Activated CD8-positive, alpha-beta T cell treated with anti-CD3 and anti-CD28 coated beads for 36 hours (primary cell): ENCODE measurements at places on chromosomes 1 and 21. TPM values are rescaled to one million over a fixed set of nuclear protein-coding genes. Genes with fewer than 3 reads are reported as not detected.

Gene RRP1
- total RNA-seq = 61.1 TPM

Gene OR2L2
- total RNA-seq = 0.07 TPM

Gene CA6
- 3.9 TPM for total RNA-seq

Gene CLEC20A
- total RNA-seq = not detected

- no peak for DNase-seq
- no peak overlapping the region for H3K4me3 ChIP-seq
- no peaks in the 10 kb centered on the region for H3K36me3 ChIP-seq
- H3K27me3 ChIP-seq = no peaks in the 10 kb centered on the region
- peaks cover 4% of the 10 kb centered on the region for H3K4me1 ChIP-seq
Observed at GRCh38 chr21:38330666-38331065, 73.9 kb downstream of the KCNJ15 start.

DNA sequence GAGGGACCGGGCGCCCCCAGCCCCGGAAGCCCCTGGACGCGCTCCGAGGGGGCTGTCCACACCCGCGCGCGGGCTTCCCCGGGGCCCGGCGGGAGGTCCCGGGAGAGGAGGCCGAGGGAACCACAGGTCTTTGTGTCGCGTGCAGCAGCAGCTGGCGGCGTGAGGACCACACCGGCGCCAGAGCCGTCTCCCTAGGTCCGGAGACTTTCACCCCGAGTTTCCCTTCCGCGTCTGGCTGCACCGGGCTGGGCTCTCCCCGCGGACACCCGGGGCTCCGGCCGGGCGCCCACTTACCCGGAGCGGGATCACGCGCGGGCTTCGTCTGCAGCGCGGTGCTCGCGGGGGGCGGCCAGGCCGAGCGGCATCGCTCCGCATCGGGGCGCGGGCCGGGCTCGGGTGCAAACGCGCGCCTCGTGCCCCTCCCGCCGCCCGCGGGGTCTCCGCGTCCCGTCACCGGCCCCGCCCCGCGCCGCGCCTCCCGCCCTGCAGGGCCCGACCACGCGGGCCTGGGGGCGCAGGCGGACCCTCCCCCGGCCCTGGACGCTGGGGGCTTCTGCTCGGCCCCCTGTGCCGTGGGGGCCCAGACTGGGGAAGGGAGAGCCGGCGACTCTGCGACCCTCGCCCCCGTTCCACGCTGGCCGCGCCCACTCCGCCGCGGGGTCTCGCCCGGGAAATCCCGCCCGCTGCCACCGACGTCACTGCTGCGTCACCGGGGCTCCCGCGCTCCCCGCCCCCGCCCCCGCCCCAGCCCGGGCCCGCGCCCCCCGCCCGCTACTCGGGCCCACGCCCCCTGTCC lies at the start of gene GNG4:
Gene GNG4, minus strand, starts transcription at position 417 of the 796 bp plus-strand sequence. CDS start 65,946 bp downstream, outside the sequence.
- H3K4me3 ChIP-seq = peak within 1 kb of the TSS; percentile 67
- peaks cover 52% of the 10 kb centered on the region for H3K27me3 ChIP-seq
- H3K36me3 ChIP-seq = no peaks in the 10 kb centered on the region
- H3K27ac ChIP-seq = no peak within 1 kb of the TSS
- DNase-seq = peak; percentile 34

GRCh38 chr1:54404263-54404662 lies 1.9 kb downstream of the SSBP3 start:
- no peak for DNase-seq
- H3K4me1 ChIP-seq = peaks cover 68% of the 10 kb centered on the region
- no peaks in the 10 kb centered on the region for H3K27me3 ChIP-seq
- H3K4me3 ChIP-seq = peak overlapping the region; percentile 74

- H3K4me3 ChIP-seq = no peak overlapping the region
- H3K4me1 ChIP-seq = no peaks in the 10 kb centered on the region
- DNase-seq = no peak
- H3K27me3 ChIP-seq = peaks cover 11% of the 10 kb centered on the region
Observed at GRCh38 chr1:227422581-227422980, 104.3 kb upstream of the CDC42BPA start.

DNA sequence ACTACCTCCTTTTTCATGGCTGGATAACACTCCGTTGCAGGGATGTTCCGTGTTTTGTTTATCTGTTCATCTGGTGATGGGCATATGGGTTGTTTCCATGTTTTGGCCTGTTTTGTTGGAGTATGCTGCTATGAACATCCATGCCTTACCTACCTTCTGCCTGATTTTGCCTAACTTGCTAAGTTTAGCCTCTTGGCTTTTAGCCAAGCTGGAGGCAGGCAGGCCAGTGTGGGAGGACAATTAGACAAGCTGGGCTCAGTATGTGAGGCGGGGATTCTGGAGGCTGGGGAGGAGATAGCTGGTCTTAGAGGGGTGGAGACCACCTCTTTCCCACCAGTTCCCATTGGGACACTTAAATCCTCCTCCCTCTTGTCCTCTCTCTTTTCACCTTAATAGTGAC lies 98.4 kb upstream of the WNT4 start:
- peaks cover 2% of the 10 kb centered on the region for H3K27me3 ChIP-seq
- H3K4me1 ChIP-seq = no peaks in the 10 kb centered on the region
- no peaks in the 10 kb centered on the region for H3K36me3 ChIP-seq

- peaks cover 9% of the 10 kb centered on the region for H3K27me3 ChIP-seq
- peaks cover 14% of the 10 kb centered on the region for H3K4me1 ChIP-seq
- H3K4me3 ChIP-seq = no peak overlapping the region
- DNase-seq = no peak
Observed at GRCh38 chr1:231107151-231107550, 54.7 kb upstream of the TRIM67 start.
